ENCODE measurements at places on chromosomes 4 and X.

- DNase-seq, result no peak
These were observed 33.0 kb upstream of the ANXA3 start for GRCh38 chr4:78518561-78518960.

GRCh38 chrX:13764765-13765164 is 30.2 kb downstream of the OFD1 start:
- DNase-seq, result no peak

GRCh38 chr4:88697141-88697540 is 488 bp downstream of the NAP1L5 start:
- no peak for DNase-seq

GRCh38 chrX:136219893-136220292 is 31.3 kb downstream of the MAP7D3 start:
- no peak for DNase-seq

DNA sequence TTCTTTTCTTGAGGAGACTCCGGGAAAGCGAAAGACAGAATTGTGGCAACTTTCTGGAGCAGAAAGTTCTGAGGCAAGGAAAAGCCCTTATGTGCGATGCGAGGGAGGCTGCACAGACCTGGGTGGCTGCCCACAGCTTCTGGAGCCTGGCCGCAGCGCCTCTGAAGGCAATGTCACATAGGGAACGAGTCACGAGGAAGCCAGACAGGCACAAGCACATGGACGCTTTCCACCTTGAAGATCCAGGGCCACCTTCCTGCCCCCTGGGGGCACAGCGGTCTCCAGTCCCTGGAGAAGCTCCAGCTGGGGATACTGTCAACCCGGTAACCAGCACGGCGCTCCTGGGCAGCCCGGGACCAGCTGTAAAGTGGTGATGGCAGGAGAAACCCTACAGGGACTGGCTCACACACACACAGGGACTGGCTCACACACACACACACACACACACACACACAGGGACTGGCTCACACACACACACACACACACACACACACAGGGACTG is 69.8 kb downstream of the MTNR1A start:
- DNase-seq, result no peak

- no peak for DNase-seq
These were observed 19.1 kb upstream of the SPINK2 start for GRCh38 chr4:56840559-56840958.

DNA sequence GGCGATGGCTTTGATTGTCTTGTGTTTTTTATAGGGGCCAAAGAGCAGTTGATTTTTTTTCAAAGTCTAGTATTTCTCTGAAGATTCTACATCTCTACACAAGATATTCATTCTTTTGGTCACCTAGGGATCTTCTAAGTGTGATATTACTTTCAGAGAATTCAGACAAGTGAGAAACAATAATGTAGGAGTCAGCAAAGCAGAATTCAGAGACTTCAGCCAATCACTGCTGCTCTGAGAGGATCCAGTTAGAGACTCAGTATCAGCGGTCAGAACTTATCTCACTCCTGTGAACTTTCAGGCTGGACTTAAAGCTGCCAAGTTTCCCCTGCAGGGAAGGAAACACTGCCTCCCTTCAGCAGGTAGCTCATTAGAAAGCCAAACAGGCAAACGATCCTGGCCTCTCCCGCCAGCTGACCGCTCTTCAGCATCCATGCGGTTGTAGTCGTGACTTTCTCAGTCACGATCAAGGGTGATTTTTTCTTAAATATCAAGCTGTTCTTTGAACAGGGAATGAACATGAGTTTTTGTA is 59.2 kb downstream of the NSUN7 start:
- DNase-seq, result no peak

GRCh38 chr4:41169256-41169800 is 45.0 kb downstream of the APBB2 start:
- DNase-seq, result no peak

DNA sequence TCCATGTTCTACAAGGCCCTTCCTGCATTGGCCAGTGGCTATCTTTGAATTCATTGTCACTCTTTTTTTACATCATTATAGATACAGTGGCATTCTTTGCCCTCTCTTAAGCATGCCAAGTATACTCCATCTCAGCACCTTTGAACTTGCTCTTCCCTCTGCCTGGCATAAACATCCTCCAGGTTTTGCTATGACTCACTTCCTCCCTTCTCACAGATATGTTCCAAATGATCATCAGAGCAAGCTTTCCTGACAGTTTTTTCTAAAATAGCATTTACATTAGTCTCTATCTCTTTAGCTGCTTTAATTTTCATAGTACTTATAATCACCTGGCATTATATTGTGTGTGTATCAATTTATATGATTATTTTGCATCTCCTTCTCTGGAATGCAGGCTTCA is 553.3 kb upstream of the MAGEB2 start:
- no peak for DNase-seq

- DNase-seq, result no peak
These were observed 108.9 kb upstream of the NHS start for GRCh38 chrX:17266136-17266535.

DNA sequence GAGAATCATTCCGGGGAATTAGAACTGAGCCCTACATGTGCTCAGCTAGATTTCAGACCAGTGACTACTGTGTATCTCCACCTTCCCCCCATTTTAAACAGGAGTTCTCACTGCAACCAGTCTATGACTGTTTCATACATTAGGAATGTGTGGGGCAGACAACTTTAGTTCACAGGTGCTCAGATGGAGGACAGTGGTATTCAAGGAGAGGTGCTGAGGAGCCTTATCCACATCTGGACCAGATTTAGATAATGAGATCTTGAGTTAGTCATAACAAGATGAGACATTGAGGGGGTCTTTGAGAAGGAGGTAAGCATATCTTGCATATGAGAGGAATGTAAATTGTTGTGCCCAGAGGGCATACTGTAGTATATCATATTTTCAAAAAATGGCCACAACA is 32.8 kb upstream of the RELL1 start:
- DNase-seq, result no peak

- DNase-seq, result no peak
These were observed 7.3 kb upstream of the CLDN2 start for GRCh38 chrX:106912864-106913263.

DNA sequence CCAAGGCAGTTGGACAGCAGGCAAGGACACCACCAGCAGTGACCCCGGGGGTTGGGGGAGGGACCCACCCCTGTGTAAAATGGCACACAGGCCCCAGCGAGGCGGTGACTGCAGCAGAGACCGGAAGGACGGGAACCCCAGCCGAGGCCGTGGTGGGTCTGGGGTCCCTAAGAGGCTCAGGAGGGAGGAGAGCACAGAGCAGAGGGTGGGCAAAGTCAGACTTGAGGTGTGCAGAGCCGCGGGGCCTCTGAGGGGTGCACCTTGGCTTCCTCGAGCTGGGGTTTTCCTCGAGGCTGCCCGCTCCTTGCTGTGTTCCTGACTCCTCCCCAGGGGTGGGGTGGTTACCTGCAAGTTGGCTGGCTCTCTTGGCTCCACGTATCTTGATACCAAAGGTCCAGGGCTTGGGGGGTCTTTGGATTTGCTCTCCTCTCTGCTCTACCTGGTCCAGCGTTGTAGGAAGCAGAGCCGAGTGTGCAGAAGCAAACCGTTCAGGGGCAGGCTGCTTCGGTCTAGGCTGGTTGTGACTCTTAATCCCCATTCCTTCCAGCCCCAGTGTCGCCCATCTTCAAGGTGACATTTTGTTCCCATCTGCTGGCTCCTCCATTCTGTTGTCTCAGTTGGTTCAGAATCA is 37.9 kb upstream of the SORCS2 start:
- DNase-seq, result no peak

Measured in NK-92 treated with Interleukin-12 subunit alpha and Interleukin-12 subunit beta, amount 100 ng/mL, for 24 hours (cell line).